ENCODE measurements at places on chromosomes 1 and 21. TPM values are rescaled to one million over a fixed set of nuclear protein-coding genes. Genes with fewer than 3 reads are reported as not detected.

GRCh38 chr1:169618367-169618766, 11.6 kb downstream of the SELP start:
- DNase-seq: no peak

The DCDC2B gene
- total RNA-seq: not detected

The ELOVL1 gene
- total RNA-seq: 68.9 TPM

The TTLL7 gene
- 4.8 TPM for total RNA-seq

DNA sequence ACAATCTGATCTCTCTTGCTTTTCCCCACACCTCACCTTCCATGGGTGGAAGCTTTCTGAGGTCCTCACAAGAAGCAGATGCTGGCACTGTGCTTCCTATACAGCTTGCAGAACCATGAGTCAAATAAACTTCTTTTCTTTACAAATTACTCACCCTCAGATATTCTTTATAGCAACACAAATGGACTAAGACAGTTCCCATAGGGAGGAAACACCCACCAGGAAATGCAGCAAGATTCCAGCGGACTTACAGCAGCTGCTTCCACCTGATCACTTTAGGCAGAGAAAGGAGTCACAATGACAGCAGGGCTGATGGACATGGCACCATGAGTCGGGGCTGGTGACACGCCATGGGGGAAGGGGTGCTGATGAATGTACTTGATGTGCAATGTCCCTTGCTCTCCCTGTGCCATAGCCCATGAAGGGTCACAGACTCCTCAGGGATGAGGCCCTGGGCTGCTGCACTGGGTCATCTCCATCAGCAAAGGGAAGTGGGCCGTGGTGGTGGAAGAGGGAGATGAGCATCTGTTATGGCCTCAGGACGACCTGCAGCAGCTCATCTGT, 53.9 kb downstream of the PRSS38 start:
- no peak for DNase-seq

DNA sequence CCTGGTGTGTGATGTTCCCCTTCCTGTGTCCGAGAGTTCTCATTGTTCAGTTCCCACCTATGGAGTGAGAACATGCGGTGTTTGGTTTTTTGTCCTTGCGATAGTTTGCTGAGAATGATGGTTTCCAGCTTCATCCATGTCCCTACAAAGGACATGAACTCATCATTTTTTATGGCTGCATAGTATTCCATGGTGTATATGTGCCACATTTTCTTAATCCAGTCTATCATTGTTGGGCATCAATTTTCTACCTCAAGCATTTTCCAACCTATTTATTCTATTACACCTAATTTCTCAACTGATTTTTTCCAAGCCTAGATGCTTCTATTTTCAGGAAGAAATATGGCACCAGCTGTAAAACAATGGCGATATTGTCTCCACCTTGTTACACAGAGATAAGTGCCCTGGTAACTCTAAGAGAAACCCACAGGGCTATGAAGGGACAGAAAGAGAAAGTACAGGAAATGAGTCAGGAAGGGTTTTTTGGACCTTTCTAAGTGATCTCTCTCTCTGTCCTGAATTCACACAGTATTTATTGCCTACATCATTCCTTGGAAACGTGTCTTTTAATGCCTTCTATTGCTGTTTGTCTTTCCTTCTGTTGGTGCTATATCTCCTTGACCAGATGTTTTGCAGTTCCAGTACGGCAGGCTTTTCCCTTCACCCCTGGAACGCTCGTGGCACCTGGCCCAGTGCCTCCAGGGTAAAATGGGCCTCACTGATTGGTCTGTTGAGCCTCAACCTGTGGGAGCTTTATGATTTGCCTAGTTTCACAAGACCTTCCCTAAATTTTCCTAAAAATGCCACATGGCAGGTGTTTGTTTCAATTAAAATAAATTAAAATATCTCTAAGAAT, 14.6 kb upstream of the JAK1 start:
- no peak for DNase-seq

The S100A9 gene
- 2.3 TPM for total RNA-seq

The RAB7B gene
- not detected for total RNA-seq

Measured in NCI-H460 (cell line).